ENCODE measurements at places on chromosomes 2 and 18.

DNA sequence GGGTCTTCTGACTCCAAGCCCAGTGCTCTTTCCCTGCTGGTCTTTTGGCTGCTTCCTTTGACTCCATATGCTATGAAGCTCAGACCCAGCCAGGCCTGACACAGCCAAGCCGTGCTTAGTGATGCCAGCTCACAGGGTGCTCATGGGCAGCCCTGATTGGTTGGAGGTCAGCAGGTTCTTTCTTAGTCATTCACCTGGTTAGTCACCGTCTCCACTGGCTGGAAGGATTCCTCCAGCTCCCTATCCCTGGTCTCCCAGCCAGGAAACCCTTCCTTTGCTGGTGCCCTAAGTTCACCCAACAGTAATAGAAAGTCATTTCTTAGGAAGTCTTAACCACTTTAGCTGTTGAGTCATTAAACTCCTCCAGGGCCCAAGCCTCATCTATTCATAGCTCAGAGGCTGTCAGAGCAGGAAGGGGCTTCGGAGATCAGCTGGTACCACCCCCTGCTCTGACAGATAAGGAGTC is 3.9 kb downstream of the KCNK3 start:
- DNase-seq = no peak

- no peak for DNase-seq
These were observed 209.0 kb downstream of the L3MBTL4 start for GRCh38 chr18:6205706-6206105.

- no peak for DNase-seq
These were observed 3.6 kb upstream of the PRSS56 start for GRCh38 chr2:232516551-232516950.

DNA sequence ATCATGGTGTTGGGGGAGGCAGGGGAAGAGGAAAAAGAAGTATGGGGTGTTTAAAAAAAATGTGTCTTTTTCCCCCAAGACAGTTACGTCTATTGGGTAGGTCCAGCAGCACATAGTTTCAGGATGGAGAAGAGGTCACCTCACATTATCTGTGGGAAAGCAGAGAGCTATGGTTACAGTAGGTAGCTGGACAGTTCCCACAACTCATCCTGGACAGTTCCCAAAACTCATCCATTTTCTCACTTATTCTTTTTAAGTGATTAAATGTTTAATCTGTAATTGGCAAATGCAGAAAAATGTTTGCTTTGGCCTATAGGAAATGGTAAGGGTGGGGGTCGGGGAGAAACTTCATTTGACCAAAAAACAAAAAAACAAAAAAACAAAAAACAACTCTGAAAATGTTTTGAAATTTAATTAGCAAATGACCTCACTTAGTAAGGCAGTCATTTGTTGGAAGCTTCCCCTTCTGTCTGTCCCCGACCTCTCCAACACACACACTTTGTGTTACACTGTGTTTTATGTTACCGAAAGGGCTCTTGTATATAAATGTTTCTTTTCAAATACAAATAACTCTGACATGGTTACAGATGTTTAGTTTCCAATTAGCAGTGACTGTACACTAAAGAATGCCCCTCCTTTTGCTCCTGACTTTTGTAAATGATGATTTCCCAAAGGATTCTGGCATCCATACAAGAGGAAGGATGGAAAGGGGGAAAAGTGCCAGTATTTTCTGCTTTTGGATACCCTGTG is 173.3 kb upstream of the ZFP36L2 start:
- no peak for DNase-seq

DNA sequence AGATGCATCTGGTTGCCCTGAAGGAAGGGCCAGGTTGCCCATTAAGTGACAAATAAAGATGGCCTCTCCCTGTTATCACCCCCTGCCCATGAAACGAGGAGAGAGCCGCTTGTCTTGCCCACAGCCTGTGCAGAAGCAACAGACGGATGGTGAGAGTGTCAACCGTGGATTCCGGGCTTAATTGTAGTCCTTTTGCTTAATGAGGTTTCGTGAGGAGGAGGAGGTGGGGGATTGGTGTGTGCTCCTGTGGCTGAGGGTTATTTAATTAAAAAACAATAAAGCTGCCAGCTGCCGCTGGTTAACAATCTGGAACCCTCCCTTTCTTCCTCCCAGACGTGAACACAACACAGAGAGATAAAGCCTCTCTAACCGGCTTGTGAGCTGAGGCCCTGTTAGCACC is 188.0 kb upstream of the PARD3B start:
- no peak for DNase-seq

GRCh38 chr2:99948010-99948409 is 194.4 kb downstream of the AFF3 start:
- DNase-seq = no peak
